ENCODE measurements at places on chromosomes 3 and 15.
A peak's percentile ranks its signal among the peaks of the same experiment; 100 is the strongest.

DNA sequence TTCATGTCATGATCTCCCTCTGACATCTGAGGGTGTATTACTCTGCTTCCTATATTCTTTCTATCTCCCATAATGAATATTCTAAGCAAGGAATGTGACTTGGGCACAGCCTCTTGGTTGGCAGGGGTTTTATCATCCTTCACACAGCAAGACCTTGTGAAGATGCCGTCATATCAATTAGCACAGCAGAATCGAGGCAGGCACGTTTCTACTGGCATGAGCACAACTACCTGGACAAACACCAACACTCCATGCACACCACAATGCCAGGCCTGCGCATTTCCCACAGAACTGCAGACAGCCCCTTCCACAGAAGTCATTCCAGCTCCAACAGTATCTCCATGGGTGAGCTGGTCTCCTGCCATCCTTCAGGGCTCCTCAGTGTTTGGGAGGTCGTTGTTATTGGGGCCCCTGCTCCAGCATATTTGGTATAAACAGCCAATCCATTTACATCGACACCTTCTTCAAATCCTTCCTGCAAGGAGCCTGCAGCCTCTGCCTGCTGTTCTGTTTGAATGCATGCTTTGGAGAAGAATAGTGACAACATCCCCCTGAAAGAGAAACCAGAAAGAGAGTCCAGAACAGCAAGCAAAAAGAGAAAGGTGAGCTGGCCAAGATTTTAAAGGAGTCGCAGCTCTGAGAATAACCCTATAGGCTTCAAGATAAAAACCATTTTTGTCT lies 275.5 kb downstream of the SHOX2 start:
- no peak for DNase-seq

DNA sequence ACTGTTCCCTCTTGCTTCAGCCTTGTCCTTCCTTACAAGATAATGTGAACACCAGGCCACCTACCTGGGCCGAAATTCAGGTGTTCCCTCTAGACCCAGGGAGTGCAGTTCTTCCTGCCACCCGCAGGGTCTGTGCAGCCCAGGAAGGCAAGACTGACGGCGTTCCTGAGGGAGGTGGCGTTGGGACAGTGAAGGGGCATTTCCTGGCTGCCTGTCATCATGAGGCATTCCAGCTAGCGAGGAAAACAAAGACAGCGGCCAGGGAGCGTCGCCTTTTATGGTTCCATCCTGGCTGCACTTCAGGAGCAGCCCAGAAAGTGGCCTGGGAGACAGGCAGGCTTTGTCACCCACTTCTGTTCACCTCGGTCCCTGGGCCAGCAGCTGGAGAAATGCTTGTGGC lies 84.8 kb upstream of the WNT5A start:
- no peak for DNase-seq

DNA sequence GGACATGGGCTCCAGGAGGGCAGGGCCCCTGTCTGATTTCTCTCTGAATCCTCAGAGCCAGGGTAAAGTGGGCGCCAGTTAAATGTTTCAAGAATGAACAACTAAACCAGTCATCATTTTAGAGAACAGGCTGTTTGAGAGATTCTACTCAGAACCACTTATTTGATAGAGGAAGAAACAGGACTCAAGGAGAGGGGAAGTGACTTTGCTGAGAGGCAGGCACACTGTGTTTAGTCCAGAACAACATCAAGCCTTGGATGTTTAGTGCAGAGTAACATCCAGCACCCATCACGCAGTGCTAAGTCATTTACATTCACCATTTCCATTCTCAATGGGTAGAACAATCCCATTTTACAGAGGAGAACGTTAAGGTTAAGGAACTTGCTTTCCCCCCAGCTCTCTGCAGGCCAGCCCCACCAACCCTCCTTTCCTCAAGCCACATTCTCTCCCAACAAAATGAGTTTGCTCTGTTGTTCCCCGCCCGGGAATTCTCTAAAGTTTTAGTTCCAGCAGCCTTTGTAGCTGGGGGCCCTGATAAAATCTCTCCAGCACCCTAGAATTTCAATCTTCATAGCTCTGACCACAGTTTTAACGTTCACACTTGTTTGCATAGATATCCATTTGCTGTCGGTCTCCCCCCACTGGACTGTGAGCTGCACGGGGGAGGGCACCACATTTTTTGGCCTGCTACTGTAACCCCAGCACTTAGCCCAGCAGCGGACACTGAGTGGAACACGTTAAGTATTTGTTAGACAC lies 962 bp downstream of the NMNAT3 start:
- no peak for DNase-seq

DNA sequence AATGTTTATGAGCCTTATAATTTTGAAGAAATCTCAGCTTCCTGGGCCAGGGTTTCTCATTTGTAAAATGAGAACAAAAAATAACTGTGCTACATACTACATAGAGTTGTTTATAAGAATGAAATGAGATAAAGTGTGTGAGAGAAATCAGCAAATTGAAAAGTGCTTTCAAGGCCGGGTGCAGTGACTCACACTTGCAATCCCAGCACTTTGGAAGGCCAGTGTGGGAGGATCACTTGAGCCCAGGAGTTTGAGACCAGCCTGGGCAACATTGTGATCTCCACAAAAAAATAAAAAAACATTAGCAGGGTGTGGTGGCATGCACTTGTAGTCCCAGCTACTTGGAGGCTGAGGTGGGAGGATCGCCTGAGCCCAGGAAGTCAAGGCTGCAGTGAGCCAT lies 22.4 kb downstream of the FOXB1 start:
- no peak for DNase-seq

DNA sequence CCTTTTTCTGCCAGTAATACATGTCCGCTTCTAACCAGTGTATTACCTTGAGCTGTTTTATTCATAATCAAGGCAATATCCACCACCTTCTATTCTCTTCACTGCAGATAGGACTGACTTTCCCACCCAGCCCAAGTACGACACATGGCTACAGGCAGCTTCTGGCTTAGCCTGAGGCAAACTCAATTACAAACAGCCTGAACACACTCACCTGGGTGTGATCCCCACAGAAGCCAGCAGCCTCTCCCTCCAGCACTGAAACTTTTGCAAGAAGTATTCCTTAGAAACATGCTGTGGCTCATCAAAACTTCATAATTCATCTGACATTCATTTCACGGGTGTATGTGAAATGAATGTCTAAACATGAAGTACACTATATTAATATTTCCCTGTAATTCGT lies 13.5 kb upstream of the KCNMB3 start:
- no peak for DNase-seq

GRCh38 chr3:136195258-136196063 lies 674 bp downstream of the MSL2 start:
- peak; percentile 77 for DNase-seq

- no peak for DNase-seq
Measured at GRCh38 chr3:53921296-53921695, 29.6 kb upstream of the SELENOK start.

- no peak for DNase-seq
Measured at GRCh38 chr3:184788751-184789150, 23.2 kb upstream of the VPS8 start.

GRCh38 chr3:16811950-16812349 lies 72.8 kb upstream of the PLCL2 start:
- no peak for DNase-seq
